Trophoblast cell (in vitro differentiated cells and primary cell): ENCODE measurements at places on chromosomes 7 and 10.

DNA sequence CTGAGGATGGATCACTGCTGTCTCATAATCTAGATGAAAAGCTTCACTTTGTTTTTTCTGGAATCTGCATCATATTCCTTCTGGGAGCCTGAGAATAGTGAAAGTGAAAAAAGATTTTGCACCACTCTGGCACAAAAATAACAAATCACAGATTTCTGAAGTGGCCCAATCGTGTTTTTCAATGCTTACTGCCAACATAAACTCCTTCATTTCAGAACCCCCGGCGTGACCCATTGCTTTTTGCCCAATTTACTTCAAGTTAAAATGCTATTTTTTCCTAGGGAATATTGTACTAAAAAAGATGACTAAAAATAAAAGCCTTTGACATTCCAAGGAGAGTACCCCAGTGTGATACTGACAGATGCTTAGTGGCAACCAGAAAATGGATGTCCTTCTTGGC lies 53.7 kb upstream of the ANK3 start:
- no peak for DNase-seq

DNA sequence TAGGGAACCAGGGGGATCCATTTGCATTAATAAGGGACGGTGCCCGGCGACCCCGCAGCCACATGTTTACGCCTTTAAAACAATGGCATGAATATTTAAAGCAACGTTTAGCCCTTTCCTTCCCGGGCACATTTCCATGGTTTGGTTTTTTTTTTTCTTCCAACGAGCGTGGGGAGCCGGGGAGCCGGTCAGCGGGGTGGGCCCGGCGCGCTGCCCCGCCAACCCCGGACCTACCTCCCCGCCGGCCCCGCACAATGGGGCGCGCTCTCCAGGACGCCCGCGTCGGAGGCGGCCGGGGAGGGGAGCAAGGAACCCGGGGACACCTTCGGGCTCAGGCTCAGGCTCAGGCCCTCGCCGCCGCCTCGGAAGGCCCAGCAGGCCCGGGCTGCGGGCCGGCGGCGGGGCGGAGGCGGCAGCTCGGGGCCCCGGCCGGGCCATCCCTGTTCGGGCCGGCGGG lies 1.0 kb downstream of the SEPHS1 start:
- peak; percentile 47 for DNase-seq

DNA sequence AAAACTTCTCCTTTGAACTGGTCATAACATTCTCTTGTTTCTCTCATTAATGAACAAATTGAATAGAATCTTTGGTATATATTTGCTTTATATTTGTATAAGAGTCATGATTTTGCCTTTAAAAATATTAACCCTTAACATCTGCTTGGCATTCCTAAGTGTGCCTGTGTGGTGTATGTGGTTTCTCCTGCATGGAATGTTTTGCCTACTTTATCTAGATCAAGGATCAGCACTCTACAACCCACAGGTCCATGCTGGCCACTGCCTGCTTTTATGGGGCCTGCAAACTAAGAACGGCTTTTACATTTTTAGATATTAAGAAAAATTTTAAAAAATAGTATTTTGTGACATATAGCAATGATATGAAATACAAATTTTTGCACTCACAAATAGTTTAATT lies 4.3 kb upstream of the LAMB4 start:
- DNase-seq = no peak

GRCh38 chr7:33678569-33679335 lies 226.6 kb upstream of the BMPER start:
- no peak for DNase-seq

DNA sequence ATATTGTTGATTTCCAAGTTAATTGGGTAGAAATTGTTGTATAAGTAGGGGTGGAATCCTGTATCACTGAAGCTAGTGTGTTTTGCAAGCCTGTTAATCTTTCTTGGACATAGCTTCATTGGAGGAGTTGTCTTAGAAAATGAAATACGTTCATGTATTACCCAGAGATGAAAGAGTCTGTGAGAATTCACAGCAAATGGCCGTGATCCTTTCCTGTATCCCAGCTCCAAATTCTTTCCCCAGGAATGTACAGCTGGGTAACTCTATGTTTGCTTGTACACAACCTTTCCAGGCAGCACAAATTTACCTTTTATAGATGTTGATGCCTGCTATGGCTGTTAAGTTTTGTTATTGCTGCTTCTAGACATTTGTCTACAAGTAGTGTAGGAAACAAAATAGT lies 18.7 kb downstream of the MYPN start:
- DNase-seq = no peak

- no peak for DNase-seq
These were observed 4.1 kb downstream of the FBXO24 start for GRCh38 chr7:100590077-100590737.

- no peak for DNase-seq
These were observed 53.6 kb upstream of the PIK3CG start for GRCh38 chr7:106811472-106811871.

DNA sequence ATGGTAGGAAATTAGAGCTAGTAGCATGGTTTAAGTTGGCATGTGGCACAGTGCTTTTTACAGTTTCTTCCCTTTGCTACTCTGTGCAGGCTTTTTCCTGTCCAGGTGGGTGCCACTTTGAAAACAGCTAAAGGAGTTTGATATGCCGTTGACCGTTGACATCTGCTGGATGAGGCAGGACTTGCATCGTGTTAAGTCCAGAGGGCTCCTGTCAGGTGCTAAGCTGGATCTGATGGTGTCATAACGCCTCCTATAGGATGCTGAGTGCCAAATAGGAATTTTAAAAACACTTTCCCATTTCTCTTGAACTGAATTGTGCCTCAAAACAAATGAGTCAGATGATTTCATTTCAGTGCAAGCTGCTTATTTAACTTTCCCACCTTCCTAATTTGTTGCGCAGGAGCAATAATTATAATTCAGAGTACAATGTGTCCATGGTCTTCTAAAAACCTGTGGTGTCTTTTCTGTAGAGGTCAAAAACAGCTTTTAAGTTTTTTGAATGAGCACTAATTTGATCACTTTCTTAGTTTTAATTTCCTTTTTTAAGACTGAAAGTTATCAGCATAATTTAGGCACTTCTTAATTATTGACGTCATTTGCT lies 178.3 kb downstream of the CDCA7L start:
- DNase-seq = peak; percentile 68

- DNase-seq = no peak
These were observed 101.9 kb downstream of the TNS3 start for GRCh38 chr7:47479821-47480575.

- DNase-seq = no peak
These were observed 81.1 kb downstream of the SVIL start for GRCh38 chr10:29553544-29554250.

GRCh38 chr10:110168601-110169481 lies 38.6 kb upstream of the MXI1 start:
- no peak for DNase-seq

GRCh38 chr7:38211940-38212339 lies 33.9 kb downstream of the STARD3NL start:
- no peak for DNase-seq

GRCh38 chr7:103346396-103346795 lies 1.0 kb upstream of the PSMC2 start:
- DNase-seq = no peak

- DNase-seq = no peak
These were observed 75.1 kb upstream of the SRRM3 start for GRCh38 chr7:76126632-76127031.

GRCh38 chr7:132785870-132786269 lies 209.6 kb upstream of the PLXNA4 start:
- no peak for DNase-seq

GRCh38 chr7:1675673-1676549 lies 5.8 kb downstream of the ELFN1 start:
- no peak for DNase-seq

- DNase-seq = peak; percentile 49
These were observed 77.9 kb downstream of the PCGF5 start for GRCh38 chr10:91298224-91298871.

- no peak for DNase-seq
These were observed 7.2 kb downstream of the GNB2 start for GRCh38 chr7:100680576-100681271.

DNA sequence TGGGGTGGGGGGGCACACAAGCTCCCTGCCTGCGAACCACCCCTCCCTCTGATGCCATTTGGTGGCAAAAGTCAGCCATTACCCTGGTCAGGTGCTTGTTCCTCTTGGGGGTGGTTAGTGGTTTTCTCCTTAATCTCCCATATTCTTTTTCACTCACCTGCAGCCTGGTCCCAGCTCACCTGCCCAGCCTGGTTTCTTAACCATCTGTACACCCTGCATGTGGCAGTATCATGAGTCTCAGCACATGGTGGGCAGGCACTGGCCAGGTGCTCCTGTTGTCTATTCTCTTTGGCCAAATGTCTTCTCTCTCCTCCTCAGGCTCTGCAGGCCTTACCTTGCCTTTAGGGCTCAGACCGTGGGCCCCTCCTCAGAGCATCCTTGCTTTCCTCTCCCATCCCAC lies 30.5 kb downstream of the OGDH start:
- DNase-seq = no peak

DNA sequence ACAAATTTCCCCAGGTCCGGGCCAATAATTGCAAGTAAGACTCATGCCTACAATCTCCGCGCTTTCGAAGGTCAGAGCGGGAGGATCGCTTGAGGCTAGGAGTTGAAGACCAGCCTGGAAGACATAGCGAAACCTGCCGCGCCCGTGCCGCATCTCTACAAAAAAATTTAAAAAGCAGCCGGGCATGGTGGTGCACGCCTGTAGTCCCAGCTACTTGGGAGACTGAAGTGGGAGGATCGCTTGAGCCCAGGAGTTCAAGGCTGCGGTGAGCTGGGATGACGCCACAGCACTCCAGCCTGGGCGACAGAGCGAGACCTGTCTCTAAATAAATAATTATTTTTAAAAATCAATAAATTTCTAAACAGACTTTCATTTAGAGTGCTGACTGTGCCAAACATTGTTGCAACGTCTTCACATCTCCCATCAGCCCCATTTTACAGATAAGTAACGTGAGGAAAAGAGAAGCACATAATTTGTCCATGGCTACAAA lies 494 bp upstream of the CFAP43 start:
- peak; percentile 88 for DNase-seq

GRCh38 chr10:115171392-115171960 lies 78.3 kb downstream of the ATRNL1 start:
- no peak for DNase-seq

DNA sequence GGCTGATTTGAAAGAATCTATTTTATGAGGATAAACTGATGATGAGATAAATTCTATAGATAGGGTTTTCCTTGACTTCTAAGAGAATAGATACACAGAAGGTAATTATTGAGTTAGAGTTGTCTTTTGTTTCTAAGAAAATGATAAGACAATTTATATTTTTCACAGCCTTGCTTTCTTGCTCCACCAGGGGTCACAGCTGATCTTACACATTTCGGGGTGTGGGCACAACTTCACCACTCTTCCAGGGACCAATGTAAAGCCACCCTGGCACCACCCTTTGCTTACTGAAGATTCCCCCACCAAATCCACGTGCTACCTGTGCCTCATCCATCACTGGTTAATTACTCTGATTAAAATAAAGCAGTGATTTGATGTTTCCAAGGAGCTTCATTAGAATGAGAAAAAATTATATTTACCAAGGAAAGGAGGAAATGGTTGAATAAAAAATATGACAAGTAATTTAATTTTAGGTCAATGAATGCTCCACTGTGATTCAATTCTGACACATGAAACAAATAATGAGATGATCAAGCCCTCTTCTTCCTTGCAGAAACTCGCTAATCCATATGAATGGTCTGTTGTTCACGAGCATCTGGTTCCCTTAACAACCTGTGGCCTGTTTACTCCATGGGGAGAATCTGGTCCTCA lies 177.3 kb upstream of the TNS3 start:
- DNase-seq = no peak

GRCh38 chr10:83968052-83968451 lies 171.3 kb upstream of the GHITM start:
- no peak for DNase-seq

GRCh38 chr7:112638675-112639400 lies 151.4 kb downstream of the TMEM168 start:
- no peak for DNase-seq

DNA sequence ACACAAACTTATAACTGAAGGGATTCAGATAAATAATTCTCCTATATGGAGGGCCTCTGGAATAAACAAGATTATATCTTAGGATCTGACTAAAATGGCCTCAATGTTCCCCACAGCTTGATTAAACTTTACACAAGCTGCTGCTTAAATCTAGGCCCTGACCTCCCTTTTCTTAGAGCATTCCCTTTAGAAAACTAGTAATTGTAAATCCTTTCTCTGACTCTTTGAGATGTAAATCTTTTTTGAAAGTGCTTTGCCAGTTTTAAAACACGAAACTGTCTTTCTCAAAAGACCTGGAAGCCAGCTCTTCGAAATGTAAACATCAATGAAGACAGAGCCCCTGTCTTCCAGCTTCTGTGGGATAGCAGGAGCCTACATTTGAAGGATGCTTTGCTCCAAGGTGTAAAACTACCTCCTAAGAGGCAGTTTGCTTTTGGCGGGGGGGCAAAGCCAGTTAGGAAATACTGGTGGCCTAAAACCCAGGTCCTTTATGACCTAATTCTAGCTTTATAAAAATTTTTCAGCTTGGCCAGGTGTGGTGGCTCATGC lies 758.7 kb downstream of the CNTNAP2 start:
- DNase-seq = no peak

DNA sequence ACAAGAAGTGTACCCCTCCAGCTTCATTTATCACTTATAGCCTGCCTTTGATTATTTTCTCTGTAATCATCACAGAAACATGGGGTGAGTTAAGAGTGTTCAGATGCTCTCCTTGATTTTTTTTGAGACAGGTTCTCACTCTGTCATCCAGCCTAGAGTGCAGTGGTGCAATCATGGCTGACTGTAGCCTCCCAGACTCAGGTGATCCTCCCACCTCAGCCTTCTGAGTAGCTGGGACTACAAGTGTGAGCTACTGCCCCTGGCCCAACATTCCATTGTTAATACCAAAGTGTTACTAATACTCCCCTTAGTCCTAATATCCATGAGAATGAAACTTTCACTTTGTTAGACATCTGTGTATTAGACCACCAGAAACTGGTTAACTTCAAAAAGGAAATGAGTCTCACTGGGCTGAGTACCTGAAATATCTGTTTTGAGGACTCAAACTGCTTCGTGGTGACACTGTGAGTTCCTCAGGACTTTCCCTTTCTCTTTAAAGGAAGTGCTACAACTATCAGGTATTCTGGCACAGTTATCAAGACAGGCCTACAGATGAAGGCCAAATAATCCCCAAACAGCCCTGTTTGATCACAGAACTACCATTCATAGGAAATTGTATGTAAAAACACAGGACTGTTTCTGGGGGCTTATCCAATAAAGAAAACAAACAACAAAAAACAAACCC lies 20.5 kb upstream of the CFAP70 start:
- DNase-seq = no peak

DNA sequence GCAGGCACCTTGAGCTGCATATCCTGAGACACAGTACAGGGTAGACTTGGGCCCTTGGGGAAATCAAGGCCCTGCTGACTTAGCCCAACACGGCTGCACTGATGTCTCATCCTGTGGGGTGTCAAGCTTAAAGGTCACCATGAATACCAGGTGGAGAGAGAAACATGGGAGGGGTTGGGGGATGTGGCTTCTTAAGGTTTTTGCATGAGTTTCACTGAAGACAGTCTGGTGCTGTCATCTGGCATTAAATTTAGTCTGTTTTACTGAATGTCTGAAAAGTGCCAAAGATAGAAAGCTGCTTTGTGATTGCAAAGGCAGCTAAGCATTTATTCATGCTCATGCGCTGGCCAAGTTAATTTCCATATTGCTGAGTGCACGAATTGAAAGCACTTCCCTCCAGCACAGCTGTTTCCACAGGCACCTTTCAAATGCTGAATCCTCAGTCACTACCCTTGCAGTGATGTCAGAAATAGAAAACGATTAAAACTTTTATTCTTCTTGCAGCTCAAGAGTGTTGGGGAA lies 102.1 kb downstream of the OSBPL3 start:
- no peak for DNase-seq

GRCh38 chr7:81333004-81333403 lies 414.2 kb upstream of the SEMA3C start:
- DNase-seq = no peak
